Peyer's patch (tissue), 4 donors: ENCODE measurements at places on chromosomes 3 and 15. TPM values are rescaled to one million over a fixed set of nuclear protein-coding genes. Genes with fewer than 3 reads are reported as not detected.
A peak's percentile ranks its signal among the peaks of the same experiment; 100 is the strongest.

- no peak for DNase-seq
These were observed 10.7 kb downstream of the TMEM43 start for GRCh38 chr3:14135581-14135980.

- no peak for DNase-seq
These were observed 96.2 kb downstream of the HES1 start for GRCh38 chr3:194231929-194232832.

DNA sequence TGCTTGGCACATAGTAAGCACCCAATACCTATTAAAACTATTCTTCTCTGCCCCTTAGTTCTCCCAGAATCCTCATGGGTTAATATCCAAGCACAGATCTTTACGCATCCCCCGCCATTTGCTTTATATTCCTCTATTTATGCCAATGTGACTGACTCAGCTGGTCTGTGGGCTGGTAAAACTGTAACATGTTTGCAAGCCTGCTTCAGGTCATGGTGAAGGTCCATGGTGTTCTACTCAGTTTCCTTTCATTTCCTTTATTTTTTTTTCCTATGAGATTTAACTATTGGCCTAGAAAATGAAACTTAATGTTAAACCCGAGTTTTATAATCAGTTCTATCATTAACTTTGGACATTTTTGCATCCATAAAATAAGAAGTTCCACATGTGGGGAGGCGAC lies 47.0 kb downstream of the FRMD4B start:
- no peak for DNase-seq

DNA sequence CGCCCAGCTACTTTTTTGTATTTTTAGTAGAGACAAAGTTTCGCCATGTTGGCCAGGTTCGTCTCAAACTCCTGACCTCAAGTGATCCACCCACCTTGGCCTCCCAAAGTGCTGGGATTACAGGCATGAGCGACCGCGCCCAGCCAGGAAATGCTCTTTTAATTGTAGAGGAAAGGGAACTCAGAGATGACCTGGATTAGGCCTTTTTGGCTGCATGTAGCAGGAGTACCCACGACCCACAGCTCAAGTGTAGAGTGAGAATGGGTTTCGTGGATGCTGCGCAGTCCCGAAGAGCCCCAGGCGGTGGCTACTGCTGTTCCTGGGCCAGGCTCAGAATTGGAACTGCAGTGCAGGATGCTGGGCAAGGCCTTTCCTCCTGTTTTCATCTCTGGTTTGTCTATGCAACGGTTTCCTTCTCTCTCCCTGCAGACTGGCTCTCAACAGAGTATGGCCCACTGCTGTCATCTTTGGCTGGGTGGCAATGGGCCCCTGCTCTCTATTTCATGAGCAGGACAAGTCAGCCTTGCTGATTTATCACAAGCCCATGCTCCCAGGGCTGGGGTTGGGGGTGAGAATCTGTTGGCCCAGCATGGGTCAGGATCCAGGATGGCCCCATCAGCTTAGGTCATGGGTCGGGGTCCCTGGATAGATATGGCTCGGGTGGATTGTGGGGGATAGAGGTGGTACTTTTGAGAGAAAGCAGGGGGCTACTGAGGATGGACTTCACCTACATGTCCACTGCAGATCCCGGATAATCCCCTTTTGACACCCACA lies 51.2 kb downstream of the GASK1A start:
- DNase-seq, result no peak

- no peak for DNase-seq
These were observed 1.6 kb upstream of the TKT start for GRCh38 chr3:53257465-53257864.

DNA sequence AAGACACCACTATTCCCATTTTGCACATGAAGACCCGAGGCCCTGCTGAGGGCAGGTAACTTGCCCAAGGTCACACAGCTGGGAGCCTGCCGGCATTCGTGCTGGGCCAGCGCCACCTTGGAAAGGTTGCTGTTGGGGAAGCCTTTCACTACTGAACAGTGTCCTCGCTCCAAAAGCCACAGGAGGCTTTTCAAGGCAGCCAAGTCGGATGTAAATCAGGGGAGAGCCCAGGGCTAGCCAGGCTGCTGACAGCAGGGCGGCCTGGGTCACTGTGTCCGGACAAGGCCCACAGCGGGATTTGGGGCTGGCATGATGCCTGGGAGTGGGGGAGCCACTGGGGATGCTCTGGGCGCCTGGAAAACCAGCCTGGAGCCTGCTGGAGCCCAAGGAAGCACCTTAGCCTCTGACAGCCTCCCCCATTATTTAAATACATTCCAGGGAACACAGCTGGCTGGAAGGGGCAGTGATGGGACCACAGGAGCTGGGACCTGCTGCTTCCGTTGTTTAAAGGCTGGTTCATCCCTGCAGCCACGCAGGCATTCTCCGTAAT lies 10.5 kb downstream of the SLC6A6 start:
- DNase-seq, result no peak

DNA sequence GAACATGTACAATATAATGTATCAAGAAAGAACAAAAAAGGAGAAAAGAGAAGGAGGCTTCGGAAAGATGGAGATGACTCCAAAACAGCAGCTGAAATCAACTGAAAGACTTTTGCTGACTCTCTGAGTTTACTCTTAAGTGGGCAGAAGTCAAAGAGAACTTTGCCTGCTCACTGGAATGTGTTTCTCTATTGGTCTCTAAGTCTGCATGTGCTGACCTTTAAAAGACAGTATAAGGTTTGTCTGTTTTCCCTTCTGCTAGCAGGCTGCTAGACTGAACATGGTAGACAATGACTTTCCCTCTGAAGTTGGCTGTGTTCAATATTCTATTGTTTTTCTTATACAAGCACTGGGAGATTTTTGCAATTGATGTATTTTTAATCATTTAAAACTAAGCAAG lies 7.2 kb upstream of the MAP4 start:
- DNase-seq, result no peak

DNA sequence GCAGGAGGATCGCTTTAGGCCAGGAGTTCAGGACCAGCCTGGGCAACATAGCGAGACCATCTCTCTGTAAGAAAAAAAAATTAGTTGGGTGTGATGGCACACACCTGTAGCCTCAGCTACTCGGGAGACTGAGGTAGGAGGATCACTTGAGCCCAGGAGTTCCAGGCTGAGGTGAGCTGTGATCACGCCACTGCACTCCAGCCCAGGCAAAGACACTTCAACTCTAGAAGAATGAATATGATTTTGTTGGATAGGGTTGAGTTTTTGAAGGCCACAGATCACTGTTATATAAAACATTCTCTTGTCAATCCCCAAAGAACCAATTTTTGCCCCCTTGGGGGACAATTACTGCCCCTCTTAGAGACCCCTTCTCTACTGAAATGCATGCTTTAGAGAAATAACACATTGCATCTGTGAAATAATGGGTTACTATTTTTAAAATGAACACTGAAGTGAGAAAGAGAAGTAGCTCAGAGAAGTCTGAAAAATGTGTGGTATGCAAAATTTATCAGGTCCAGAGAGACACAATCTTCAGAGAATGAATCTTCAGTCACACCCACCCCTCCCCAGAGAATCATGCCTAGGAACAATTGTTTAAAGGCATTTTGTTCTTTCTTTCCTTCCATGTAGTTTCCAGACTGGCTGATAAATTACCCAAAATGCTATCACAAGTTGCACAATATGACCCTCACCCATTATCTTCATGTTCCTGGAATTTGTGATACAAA lies 42.7 kb downstream of the METTL6 start:
- no peak for DNase-seq

- DNase-seq, result no peak
These were observed 296.0 kb downstream of the MEX3B start for GRCh38 chr15:81749716-81750375.

DNA sequence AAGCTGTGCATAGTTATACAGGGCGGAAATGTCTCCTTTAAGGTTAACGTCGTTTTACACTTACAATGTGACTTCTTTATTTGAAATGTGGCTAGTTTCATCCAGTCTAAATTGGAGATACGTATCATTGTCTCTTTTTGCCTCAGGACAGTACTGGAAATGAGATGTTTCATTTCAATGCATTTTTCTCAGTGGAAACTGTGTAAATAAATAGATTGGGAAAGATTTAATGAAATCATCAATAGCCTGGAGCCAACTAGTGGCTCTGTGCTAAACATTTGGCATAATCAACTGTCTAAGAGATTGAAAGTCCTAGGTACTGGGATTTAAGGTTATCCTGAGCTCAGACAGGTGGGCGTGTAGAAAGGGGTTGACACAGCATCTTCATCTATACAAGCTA lies 691.5 kb upstream of the CCDC54 start:
- DNase-seq, result no peak

- DNase-seq, result no peak
These were observed 12.6 kb downstream of the OSBPL10 start for GRCh38 chr3:31968369-31968926.

DNA sequence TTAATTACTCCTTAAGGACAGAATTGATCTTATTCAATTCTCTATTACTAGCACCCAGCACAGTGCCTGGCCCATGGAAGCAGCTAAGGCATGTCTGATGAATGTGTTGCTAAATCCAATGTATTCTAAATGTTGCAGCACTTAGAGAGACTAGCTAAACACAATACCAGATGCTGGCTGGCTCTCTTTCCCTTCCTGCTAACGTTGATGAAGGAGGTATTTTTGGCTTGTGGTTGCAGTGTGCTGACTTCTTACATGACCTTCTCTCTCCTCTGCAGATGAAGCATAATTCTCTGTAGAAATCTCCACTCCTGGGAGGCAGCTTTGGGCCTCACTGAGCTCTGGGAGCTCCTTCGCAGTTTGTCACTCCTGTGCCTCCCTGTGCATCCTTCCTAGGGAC lies 183.6 kb downstream of the PEX5L start:
- DNase-seq, result no peak

- no peak for DNase-seq
These were observed 234.5 kb upstream of the GOLGA6L4 start for GRCh38 chr15:84001037-84001436.

GRCh38 chr3:156535162-156535627 lies 19.7 kb downstream of the SSR3 start:
- DNase-seq, result no peak

- DNase-seq, result no peak
These were observed at the start of gene LMAN1L for GRCh38 chr15:74812533-74812932. Gene LMAN1L (plus strand): TSS chr15:74812835. CDS start chr15:74812855, 20 bp downstream.

DNA sequence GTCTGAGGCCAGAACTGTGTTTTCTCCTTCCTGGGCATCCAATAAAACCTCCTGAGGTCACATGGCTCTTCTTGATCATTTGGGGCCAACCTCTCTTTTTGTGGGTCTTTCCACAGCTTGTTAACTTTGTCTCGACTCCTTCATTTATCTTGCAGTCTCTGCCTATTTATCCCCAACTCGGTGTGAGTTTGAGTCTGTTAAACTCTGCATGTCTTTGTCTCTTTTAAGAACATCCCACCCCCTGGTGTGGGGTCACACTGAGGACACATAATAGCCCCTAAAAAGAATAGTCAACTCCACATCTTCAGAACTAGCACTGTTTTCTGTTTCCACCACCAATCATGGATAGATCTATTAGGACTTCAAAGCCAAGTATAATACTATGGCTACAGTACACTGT lies 187.2 kb downstream of the TLE3 start:
- DNase-seq, result no peak

DNA sequence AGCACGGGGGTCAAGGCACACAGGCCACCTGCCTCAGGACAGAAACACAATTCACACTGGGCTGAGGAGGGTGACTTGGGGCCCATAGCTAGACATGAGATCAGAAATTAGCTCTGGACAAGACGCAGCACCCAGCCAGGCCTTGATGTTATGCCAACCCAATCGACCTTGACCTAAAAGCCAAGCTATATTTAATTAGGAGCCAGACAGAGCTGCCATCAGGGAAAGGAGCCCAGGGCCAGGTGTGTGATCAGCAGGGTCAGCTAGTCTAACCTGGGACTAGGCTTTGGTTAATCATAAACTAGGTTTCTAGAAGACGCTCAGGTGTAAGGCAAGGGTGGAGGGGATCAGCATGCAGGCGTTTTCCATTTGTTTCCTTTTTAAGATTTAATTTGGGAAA lies 23.9 kb upstream of the SLC25A36 start:
- DNase-seq, result no peak

GRCh38 chr3:119245778-119246177 lies 5.1 kb upstream of the B4GALT4 start:
- DNase-seq, result no peak

DNA sequence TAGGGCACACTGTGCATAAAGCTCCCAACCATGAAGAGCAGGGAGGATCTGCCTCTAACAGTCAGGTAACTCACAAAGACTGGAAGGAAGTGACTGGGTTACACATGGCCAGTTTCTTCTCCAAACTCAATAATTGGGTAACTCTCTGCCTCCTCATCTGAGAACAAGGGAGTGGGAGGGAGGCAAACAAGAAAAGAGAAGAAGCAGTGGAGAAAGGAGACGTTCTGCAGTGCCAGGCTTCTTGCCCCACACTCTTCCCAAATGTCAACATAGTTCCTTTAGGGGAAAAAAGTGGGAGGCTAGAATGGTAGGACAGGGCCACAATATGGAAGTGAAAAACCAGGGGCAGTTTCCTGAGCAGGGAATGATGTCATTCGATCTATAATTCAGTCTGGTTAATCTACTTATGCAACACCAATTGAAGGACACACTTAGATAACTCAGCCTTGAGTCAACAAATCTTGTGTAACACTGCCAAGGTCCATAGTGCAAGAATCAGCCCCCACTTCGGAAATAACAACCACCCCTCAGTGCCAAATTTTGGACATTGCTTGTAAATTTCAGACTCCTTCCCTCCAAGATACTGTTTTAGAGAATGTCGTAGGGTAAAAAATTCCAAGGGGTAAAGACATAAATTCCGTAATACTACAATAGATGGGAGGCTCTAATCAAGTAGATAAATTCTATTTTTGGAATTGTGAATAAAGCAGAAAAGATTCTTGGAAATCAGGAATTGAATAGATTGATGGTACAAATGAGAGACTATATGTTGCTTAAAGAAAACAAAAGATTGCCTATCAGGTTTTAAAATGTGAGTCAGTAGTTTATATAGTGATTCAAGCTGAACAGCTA lies 143.0 kb downstream of the LPP start:
- DNase-seq, result peak; percentile 60

DNA sequence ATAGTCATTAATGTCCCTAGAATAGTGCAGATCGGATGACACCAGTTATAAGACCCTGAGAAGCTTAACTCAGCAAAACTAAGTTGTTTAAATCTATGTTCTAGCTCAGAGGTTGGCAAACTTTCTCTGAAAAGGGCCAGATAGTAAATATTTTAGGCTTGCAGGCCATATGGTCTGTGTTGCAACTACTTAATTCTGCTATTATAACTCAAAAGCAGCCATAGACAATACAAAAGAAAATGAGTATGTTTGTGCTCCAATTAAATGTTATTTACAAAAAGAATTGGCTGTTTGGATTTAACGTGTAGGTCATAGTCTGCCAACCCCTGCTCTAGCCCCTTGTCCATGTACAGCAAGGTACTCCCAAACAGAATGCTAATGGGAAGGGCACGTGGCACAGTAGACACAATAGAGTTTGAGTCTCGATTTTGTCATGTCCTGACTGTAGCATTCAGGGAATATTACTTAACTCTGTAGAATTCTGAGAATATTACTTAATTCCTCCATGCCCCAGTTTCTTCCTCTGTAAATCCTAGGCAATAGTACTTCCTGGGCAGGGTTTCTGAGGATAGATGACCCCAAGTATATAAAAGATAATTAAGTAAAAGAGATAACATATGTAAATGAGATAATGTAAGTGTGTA lies 70.5 kb upstream of the ATP2C1 start:
- no peak for DNase-seq

The ANKUB1 gene
- total RNA-seq, result not detected

The LTK gene
- not detected for total RNA-seq

The SH2D7 gene
- 3.3 TPM for total RNA-seq

The GPR62 gene
- total RNA-seq, result not detected

The FBXL22 gene
- 1.1 TPM for total RNA-seq

The POPDC2 gene
- total RNA-seq, result 5.9 TPM

The OR5H14 gene
- not detected for total RNA-seq

The ITGA11 gene
- 2.8 TPM for total RNA-seq
